Anterior cingulate cortex (tissue), 58 donors: ENCODE measurements at places on chromosomes 7 and 10.
A peak's percentile ranks its signal among the peaks of the same experiment; 100 is the strongest.

DNA sequence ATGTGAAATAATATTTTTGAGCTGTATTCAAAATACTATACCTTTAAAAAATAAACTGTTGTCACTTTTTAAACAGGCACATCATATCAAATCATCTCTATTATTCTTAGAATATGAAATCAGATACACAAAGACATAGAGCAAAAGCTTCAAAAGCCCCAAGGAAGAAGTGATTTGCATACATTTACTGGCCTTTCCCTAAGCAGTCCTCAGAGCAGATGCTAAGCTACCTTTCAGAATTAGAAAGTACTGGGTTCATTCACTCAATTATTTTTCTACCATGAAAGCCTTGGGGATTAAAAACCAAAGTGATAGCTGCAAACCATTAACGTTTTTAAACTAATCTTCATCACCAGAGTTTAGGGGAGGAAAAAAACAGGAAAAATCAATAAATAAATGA lies 55.8 kb upstream of the RNF148 start:
- DNase-seq, result no peak

GRCh38 chr10:118112543-118113125 lies 65.9 kb upstream of the RAB11FIP2 start:
- DNase-seq, result no peak

DNA sequence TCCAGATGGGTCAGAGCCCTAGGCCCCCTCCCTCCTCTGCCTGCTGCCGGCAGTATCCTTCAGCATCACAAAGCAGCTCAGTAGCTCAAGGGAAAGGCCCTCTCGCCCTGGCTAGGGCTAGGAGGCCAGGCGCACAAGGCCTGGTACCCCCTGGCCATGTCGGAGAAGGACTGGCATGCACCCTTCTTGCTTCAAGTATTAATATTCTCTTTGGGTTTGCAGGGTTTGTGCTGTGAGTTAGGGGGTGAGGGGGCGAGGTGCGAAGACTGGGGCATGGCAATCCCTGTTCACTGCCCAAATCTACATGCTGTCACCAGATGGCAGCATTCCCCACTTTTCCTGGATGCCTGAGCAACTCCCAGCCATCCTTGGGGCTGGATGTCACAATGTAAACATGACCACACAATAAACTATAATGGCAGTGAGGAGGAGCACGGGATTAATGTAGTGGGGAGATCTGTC lies 105.2 kb downstream of the NEURL1 start:
- DNase-seq, result peak; percentile 32

GRCh38 chr10:131946321-131946751 lies 35.4 kb downstream of the BNIP3 start:
- no peak for DNase-seq

- DNase-seq, result no peak
These were observed 78.2 kb downstream of the VPS50 start for GRCh38 chr7:93310346-93310745.

- no peak for DNase-seq
These were observed 97.6 kb upstream of the CTTNBP2 start for GRCh38 chr7:117970801-117971200.

- DNase-seq, result no peak
These were observed 129.8 kb downstream of the KCND2 start for GRCh38 chr7:120402801-120403200.

- no peak for DNase-seq
These were observed 168.2 kb upstream of the SEMA3A start for GRCh38 chr7:84362828-84363227.

DNA sequence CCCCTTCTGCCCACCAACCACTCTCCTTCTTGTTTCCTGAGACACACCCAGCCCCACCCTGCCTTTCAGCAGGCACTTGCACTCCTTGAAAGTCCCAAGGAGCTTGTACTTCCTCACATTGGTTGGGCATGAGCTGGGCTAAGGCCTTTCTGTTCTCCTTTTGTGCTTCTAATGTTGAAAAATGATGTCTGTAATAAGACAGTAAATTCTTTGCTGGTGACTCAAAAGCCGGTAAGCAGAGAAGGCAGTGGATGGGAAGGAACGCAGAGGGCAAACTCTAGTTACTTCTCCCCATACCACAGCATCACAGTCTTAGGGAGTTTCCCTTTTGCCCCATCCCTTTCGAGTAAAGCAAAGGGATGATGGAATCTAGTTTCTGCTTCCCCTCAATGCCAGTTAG lies 185.6 kb downstream of the PLXNA4 start:
- no peak for DNase-seq

- DNase-seq, result no peak
These were observed 31.6 kb upstream of the WAPL start for GRCh38 chr10:86553213-86553612.

DNA sequence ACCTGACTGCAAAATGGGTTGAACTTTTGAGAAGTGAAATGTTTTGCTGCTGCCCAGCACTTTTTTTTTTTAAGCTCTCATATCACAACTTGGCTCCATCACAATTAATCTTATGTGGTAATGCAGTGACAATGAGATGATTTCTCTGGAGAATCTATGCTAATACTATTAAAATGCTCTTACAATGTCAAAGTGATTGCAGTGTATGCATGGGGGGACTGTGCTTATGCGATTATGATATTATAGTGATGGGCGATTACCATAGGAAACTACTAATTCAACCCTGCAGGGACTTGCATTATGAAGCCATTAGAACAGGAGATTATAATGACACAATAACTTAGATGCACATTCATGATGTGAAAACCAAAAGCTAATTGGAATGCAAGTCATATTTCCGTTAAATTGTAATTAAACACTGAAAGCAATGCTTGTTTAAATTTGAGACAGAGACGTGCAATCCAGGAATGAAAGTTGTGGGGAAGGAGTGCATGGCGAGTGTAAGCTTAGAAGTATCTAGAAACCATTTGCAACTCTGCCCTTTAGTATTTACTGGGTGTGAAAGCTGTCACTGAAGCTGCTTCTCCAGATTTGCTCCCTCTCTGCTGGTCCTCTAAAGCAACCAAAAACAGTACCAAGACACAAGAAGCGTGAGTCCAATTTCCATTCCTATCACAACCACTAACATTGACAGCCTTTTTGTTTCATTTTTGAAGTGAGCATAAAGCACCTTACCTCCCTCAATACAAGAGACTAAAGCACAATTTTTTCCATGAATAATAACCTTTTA lies 21.6 kb downstream of the PTER start:
- DNase-seq, result no peak

- no peak for DNase-seq
These were observed 209.6 kb upstream of the VWC2 start for GRCh38 chr7:49563693-49564378.

GRCh38 chr7:43583424-43584194 lies 701 bp downstream of the STK17A start:
- peak; percentile 67 for DNase-seq

- no peak for DNase-seq
These were observed 6.7 kb downstream of the GSDME start for GRCh38 chr7:24750441-24751055.

DNA sequence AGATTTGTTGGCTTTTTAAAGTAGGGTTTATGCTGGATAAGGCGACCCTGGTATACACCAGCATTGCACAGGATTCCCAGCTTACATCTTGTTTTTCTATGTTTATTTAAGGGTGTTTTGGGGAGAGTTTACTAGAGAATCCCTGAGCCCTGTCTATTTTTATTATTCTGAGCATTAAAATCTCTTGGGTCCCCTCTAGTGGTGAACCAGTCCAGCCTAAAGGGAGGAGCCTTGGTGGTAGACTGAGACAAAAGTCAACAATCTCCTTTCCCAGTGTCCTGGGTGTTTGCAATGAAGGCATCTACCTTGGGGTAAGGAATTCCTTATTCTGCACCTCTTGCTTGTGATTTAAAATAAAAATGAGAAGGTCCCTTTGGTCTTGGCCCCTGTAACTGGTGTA lies 38.2 kb downstream of the ANTXRL start:
- no peak for DNase-seq

DNA sequence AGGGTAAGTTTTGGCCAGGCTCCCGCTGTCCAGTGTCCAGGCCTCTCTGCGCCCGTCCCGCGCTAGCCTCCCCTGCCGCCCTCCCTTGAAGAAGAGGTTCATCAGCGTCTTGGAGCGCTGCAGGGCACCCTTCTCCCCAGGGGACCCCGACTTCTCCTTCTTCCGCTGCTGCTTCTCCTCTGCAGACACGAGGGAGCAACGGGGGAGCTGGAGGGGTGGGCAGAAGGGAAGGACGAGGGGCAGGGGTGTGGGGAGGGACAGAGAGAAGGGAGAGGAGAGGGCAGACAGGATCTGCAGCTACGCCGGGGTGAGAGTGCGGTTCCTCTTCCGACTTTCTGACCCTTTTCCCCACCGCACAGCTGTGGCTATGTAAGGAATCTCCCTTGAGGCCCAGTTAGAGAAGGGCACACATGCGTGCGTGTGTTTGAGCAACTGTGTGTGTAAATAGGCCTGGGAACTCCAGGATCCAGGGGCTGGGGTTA lies 12.8 kb downstream of the PDZD7 start:
- no peak for DNase-seq

DNA sequence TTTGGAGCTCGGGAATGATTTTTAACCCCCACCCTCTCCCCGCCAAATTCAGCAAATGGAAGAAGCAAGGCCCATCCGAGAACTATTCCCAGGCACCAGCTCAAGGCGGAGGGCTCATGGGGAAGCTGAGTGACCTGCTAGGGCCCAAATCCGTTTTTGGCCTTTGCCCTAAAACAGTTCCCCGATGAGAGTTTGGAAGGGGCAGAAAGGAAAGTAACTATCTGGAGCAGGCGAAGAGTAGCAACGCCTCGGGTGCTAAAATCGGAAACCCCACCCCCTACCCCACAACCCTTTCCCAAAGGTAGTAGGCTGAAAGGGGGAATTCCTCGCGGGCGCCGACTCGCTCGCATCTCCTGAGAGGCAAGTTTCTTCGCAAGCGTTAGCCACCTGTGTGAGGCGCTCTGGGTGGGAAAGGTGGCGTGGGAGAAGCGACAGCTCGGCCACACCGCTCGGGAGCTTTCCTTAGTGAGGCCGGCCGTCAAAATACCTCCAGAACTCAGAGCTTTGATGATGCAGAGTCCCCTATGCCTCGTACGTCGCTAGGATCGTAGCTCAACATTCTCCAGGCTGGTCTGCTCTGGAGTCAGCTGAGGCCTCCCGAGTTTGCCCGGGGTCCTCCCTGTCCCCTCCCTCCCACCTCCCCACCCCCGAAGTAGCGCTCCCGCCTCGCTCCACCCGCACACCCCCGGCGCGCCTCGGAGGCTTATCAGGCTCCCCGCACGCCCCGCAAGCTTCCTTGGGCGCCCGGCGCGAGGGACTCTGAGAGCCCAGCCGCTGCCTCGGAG lies 642 bp upstream of the PRKG1 start:
- DNase-seq, result no peak

GRCh38 chr7:47683485-47683898 lies 101.6 kb upstream of the TNS3 start:
- no peak for DNase-seq

DNA sequence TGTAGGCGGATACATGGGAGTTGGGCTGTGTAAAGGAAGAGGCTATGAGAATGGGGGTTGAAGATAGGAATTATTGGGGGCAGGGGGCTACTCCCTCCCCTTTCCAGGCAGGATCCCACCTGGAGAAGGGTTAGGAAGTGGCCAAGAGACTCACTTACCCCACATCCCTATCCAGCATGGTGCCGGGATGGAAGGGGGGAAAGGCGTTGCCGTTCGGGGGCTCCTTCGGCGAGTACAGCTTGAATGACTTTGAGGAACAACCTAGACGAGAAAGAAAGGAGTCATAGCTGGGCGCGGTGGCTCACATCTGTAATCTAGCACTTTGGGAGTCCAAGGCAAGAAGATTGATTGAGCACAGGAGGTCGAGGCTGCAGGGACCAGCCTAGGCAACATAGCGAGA lies 8.9 kb downstream of the LDB1 start:
- DNase-seq, result no peak

DNA sequence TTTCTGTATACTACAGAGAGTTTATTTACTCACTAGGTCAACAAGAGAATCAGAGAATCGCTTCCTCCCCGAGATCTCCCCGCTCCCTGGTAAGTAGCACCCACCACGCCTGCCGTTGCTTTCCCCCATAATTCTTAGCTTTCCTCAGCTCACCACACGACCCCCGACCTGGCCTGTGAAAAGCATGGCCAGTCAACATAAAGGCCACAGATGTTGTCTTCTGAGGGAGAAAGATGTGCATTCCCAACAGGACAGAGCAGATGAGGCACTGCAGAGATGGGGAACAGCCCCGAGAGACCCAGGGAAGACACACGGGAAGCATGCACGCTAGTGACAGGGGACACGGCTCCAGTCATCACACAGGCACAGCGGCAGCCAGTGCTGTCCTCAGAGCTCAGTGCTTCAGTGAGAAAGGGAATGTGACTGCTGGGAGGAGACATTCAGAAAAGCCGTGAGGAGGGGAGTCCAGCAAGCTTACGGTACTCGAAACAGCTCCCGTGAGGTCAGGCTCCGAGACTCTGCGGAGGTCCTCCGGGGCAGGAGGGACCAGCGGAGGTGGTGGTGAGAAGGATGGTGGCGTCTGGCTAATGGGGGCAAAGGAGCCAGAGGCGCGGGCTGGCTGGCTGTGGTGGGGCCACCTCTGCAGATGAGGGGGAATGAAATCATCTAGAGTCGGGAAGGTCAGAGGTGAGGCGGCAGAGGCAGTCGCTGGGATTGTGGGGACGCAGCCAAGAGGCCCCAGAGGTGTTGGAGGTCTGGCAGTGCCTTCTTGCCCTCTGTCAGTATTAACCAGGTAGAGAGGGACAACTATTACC lies 123.4 kb upstream of the PDLIM1 start:
- DNase-seq, result no peak

DNA sequence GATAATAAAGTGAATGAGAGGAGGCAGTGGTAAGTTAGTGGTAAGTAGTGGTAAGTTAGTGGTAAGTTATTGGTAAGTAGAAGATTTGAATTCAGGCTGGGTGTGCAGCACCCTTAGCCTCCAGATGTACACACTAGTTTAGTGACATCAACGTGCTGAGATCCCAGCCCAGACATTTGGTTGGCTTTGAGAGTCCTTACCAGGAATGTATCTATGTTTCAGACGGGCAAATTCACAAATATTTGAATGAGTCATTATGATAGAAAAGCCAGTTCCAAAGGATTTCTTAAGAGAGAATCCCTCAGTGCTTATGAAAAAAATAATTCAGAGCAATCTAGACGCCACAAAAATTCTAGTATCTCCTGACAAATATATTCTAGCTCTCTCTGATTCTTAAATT lies 70.0 kb downstream of the ARL4A start:
- no peak for DNase-seq

DNA sequence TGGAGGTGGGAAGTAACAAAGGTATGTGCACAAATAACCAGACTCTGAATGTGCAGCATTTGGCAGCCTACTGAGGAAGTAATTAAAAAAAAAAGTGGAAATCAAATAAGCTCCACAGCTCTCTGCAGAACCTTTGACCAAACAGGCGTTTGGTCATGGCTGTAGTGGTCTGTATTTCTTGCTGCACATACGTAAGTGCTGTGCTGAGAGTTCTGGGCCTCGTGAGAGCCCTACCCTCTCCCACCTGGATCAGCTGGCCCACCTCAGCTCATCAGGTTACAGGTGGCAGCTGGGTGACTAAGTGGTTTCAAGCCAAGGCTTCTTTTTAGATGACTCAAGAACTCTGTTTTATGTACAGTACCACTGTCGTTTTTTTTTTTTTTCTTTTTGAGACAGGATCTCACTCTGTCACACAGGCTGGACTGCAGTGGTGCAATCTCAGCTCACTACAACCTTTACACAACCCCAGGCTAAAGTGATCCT lies 178.2 kb upstream of the KLF6 start:
- no peak for DNase-seq

GRCh38 chr10:78763651-78764395 lies 304.9 kb upstream of the ZMIZ1 start:
- DNase-seq, result no peak
